ENCODE measurements at places on chromosomes 6 and 20. TPM values are rescaled to one million over a fixed set of nuclear protein-coding genes. Genes with fewer than 3 reads are reported as not detected.

- DNase-seq, result no peak
Measured at GRCh38 chr20:23139524-23139923, 53.4 kb upstream of the CD93 start.

DNA sequence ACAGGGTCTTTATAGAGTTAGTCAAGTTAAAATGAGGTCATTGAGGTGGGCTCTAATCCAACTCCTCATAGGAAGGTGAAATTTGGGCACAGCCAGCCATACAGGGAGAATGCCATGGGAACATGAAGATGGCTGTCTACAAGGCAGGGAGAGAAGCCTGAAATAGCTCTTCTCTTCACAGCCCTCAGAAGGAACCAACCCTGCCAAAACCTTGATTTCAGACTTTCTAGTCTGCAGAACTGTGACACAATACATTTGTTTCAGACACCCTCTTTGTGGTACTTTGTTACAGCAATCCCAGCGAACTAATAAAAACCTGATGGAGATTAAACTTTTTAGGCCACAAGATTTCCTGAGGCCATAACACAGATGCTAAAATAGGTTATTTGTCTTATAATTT is 43.1 kb upstream of the HECA start:
- DNase-seq, result no peak

- no peak for DNase-seq
Measured at GRCh38 chr6:98067375-98067774, 767.0 kb upstream of the POU3F2 start.

GRCh38 chr20:23584434-23585199 is 16.3 kb upstream of the CST9L start:
- no peak for DNase-seq

GRCh38 chr6:10434235-10434634 is 19.4 kb upstream of the TFAP2A start:
- no peak for DNase-seq

DNA sequence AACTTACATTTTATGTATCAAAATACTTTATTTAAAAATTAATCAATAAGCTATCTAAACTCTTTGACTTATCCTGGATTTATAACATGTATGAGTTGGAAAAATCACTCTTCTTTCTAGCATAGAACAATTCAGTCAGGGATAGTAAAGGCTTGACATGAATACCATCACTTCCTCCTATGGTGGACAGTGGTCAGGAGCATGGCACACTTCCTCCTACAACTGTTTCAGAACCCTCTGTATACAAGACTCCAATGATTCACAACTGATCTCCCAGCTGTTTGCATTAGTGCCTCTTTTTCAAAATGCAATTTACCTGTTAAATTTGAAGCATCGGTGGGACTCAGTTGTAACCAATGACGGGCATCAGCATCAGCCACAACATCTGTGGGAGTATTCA is 129.7 kb downstream of the RALGAPA2 start:
- no peak for DNase-seq

- no peak for DNase-seq
Measured at GRCh38 chr6:113671421-113671820, 185.7 kb upstream of the MARCKS start.

GRCh38 chr6:129454488-129454887 is 255.5 kb downstream of the ARHGAP18 start:
- DNase-seq, result no peak

- DNase-seq, result no peak
Measured at GRCh38 chr6:154536255-154536654, 25.8 kb upstream of the CNKSR3 start.

DNA sequence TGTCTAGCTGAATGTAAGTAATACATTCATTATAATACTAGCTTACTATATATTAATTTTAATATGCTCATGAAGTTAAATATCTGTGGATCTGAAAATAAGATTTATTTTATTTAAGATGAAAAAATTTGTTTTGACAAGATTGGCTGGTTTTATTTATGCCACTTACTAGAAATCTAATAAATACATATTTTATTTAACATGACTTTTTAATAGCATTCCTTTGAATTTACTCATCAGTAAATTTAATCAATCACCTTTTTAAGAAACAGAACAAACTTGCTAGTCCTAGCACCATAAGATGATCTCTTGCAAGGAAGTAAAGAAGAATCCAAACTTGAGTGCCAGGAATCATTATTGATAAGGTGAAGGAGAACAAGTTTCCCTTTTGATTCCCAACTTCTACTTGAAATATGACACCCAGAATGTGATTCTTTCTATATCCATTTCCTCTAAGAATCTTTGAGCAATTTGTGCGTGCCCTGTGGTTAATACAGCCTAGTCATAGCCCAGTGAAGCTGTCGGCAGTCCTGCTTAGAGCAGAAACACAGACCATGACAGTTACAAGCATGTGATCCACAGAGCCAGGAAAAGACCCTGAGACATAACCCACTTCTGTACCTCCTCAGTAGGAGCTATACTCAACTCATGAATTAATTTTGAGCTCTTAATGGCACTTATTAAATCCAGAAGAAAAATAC is 282.3 kb upstream of the QKI start:
- no peak for DNase-seq

GRCh38 chr6:122621638-122622037 is 11.4 kb downstream of the PKIB start:
- no peak for DNase-seq

DNA sequence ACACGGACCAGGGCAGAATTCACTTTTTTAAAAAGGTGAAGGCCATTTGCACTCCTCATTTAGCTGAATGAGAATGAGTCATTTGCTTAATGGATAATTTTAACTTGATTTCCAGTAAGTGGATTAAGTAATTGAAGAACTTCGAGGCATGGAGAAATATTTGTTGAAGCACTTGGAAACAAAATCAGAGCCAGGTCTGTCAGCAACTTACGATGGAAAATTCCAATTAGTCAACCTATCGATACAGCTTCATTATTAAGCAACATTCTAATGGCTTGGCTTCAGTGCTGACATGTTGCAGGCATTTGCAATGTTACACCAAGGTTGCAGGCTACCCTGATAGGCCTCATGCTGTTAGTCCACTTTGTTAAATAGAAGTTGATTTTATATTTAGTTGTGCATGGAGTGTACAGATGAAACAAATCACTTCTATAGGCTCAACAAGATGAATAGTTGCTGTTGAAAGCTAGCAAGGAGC is 423.5 kb upstream of the SLC35B3 start:
- no peak for DNase-seq

SIRPG gene
- polyA plus RNA-seq, result not detected

SAMD3 gene
- polyA plus RNA-seq, result 0.82 TPM

GSTA2 gene
- not detected for polyA plus RNA-seq

SIRPD gene
- polyA plus RNA-seq, result not detected

CAGE1 gene
- polyA plus RNA-seq, result 0.17 TPM

LINC00237 gene
- not detected for polyA plus RNA-seq

ULBP3 gene
- polyA plus RNA-seq, result 8.8 TPM

ADGRB3 gene
- 5.7 TPM for polyA plus RNA-seq

TMC2 gene
- 0.09 TPM for polyA plus RNA-seq
